Activated gamma-delta T cell treated with anti-CD3 and anti-CD28 coated beads, Interleukin-2, amount 50 U/mL, for 16 hours (primary cell): ENCODE measurements at places on chromosomes 4 and X.

GRCh38 chr4:26218677-26219605 is 101.9 kb upstream of the RBPJ start:
- no peak for DNase-seq

- no peak for DNase-seq
Measured at GRCh38 chrX:88170553-88170952, 576.5 kb upstream of the CPXCR1 start.

GRCh38 chrX:109696146-109696740 is 36.8 kb downstream of the ACSL4 start:
- no peak for DNase-seq

GRCh38 chr4:70544279-70544868 is 26.0 kb downstream of the AMTN start:
- DNase-seq: no peak

GRCh38 chr4:64216741-64217140 is 192.5 kb downstream of the TECRL start:
- DNase-seq: no peak

GRCh38 chrX:18424482-18425198 is 768 bp upstream of the CDKL5 start:
- DNase-seq: no peak

GRCh38 chrX:649166-649565 is 18.6 kb downstream of the SHOX start:
- no peak for DNase-seq

DNA sequence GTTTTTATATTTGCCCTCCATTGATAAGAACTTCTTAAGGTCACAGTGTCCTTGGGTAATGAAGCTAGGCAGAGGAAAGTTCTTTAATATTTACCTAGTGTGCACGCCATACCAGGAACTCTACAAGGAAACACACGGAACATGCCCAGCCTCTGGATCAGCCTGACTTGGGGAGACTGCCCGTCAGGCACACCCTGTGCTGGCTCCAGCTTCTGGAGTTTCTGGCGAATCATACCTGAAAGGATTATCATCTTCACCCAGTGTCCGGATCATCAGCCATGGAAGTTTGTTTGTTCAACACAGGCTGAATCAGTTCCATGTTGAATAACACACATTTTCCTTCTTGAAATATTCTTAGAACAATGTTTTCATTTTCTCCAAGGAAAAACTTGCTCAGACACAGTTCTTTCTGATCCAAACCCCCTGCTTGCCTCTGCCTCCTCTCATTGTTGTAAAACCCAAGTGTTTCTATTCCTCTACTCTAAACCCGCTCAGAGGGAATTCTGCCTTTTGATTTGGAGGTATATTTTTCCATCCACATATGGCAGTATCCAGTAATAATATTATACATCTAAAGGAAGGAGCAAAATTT is 176.7 kb downstream of the SHROOM3 start:
- DNase-seq: no peak

DNA sequence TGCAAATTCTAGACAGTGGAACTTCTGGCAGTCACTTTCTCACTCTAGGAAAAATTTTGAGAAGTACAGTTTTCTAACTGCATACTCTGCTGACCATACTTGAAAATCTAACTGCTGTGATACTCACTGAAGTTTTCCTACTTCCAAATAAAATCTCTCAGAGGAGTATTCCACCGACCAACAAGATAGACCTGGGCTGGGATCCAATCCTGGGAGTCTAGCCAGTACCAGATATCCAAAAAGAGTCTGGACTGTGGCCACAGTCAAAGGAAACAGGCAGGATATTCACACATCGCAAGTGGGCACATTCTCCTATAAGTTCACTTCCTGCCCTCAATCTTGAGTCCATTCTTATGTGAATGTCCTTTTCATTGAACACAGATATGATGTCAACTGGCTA is 1138.7 kb upstream of the PCDH7 start:
- DNase-seq: no peak

DNA sequence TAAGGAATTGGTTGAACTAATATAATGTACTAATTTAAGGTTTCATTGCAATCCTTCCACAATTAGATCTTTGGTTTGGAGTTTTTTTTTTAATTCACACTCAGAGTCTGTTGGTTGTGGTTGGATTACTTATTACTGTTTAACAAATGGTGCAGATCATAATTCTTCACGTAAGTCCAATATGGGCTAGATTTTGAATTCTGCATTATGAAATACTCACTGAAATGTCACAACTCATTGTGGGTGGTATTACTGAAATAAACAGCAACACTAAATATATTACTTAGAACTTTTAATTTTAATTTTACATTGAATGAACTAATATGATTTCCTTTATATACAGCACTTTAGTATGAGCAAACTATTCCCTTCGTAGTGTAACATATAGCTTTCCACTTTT is 94.2 kb upstream of the MYOZ2 start:
- no peak for DNase-seq

DNA sequence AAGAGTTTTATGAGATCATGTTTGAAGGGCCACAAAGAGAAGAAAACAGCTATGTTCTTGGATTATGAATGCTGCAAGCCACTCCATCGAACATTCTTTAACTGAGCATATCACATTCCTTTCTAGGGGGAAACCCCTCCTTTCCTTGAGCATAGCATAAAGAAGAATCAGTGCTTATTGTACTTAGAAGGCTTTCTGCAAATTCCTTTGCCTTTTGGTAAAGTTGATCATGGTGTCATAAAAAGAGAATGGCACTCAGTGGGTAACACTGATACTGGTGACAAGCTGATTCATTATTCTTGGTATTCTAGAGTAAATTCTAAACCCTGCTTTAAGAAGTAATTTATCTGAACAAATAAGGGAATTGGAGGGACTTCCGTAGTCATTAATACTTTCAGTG is 88.5 kb upstream of the GPR34 start:
- no peak for DNase-seq

DNA sequence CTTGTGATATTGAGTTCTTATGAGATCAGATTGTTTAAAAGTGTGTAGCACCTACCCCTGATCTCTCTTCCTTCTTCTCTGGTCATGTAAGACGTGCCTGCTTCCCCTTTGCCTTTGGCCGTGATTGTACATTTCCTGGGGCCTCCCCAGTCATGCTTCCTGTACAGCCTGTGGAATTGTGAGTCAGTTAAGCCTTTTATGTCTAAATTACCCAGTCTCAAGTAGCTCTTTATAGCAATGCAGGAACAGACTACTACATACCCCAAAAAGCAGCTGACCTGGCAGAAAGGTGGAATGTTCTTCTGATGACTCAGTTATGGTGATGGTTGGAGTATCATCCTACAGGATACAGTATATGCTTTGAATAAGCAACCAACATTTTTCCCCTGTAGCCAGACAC is 11.4 kb upstream of the MCUB start:
- DNase-seq: no peak

DNA sequence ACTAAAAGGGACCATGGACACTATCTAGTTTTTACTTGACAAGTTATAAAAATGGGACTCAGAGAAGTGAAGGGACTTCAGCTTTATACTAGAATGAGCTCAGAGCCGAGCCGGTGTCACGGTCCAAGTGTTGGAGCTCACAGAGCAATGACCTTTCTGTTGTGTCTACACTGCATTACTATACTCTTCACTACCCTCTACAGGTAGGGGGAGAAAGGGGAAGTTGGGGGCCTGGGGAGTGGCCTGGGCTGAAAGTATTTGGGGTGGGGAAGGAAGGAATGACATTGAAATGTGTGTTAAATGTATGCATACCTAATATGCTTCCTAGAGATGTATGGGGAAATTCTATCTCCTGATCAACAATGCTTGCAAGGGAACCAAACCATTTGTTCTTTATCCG is 48.8 kb upstream of the HHIP start:
- no peak for DNase-seq

DNA sequence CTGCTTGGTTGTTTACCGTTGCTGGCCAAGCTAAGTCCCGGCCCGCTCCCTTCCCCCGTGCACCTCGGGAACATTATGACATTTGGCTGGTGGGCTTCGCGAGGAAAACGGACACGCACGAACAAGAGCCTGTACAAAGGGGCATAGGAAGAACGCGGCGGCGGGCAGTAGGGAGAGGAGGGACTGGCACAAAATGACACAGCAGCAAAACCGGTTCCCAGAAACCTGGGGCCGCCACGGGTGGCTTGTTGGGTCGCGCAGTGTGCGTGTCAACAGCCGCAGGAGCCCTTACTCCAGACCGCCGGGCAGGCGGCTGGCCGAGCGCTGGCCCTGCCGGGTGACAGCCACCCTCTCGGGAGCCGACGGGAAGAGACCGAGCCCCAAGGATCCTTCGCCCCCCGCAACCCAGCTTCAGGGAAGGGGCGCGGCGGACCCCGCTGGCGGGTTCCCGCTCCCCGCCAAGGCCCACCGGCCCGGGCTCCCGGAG is 1.6 kb upstream of the LIN54 start:
- DNase-seq: no peak

- no peak for DNase-seq
Measured at GRCh38 chrX:9326369-9326768, 138.5 kb upstream of the TBL1X start.

- no peak for DNase-seq
Measured at GRCh38 chr4:134343656-134344055, 142.1 kb upstream of the PABPC4L start.

GRCh38 chr4:24988776-24989175 is 42.0 kb downstream of the LGI2 start:
- DNase-seq: no peak

DNA sequence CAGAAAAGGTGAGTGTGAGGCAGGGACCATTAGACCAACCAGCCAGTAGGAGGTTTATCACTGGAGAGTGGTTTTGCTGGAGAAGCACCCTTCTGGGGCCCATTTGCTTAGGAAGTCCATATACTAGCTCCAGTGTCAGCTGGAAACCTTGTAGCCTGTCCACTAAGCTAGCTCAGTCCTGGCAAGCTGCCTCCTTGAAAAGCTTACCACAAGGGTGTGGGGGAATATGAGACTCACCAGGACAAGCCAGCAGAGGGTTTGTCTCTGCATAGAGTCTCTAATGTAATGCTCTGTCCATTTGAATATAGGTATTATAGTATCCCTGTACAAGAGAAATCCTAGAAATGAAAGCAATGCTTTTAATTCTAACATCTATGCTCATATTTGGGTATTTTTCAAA is 86.3 kb downstream of the FBXL5 start:
- no peak for DNase-seq

DNA sequence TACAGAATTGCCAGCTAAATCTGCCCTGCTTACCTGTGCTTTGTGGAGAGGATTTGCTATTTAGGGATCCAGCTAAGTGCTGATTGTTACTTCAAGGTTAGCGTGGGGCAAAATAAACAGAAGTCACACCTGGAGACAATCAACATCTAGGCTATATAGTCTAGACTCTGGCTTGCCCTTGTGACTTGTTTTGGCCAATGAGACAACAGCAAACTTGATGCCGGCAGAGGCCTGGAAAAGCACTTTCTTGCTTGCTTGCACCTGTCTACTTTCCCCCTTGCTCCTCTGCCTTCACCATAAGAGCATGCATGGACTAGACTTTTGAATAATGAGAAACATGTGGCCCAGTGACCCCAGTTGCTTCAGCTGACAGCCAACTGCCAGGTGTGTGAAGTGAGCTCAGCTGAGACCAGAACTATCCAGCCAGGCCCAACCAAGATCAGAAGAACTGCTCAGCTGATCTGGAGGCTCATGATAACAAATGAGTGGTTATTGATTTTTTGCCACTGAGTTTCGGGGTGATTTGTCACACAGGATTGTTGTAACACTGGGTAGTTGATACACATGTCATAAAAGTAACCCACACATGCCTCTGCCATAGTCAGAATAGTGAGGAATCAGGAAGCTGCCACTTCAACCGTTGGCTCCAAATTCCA is 164.4 kb downstream of the RBMX2 start:
- no peak for DNase-seq

DNA sequence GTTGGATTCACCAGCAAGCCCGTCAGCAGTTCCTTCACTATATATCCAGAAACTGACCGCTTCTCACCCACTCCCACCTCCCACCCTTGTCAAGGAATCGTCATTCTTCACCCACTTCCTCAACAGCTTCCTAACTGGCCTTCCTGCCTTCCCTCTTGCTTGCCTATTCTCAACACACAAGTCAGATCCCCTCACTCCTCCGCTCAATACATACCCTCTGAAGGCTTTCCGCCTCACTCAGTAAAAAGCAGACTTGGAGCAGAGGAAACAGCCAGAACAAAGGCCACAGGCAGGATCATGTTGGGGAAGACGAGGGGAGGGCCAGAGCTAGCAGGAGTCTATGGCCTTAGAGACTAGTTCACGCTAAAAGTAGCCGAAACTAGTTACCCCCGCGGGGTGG is 23.7 kb downstream of the RWDD4 start:
- DNase-seq: no peak
